ENCODE measurements at places on chromosomes 1 and 21. TPM values are rescaled to one million over a fixed set of nuclear protein-coding genes. Genes with fewer than 3 reads are reported as not detected.

DNA sequence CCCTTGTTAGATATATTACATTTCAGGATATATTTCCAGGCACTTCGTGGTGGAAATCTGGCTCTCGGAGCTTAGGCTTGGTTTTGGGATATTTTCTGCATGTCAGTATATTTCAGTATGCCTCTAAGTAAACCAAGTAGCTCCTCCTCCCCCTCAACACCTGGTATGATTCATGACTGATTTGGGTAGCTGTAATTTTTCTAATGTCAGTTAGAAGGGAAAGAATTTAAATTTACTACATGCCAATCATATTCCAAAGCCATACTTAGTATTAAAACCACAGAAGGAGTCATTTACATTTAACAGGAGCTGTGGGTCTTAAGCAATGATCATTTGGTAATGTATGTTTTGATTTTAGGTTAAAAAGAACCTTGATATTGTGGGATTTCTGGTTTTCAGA lies 40.6 kb downstream of the ST6GALNAC3 start:
- no peak for DNase-seq

DNA sequence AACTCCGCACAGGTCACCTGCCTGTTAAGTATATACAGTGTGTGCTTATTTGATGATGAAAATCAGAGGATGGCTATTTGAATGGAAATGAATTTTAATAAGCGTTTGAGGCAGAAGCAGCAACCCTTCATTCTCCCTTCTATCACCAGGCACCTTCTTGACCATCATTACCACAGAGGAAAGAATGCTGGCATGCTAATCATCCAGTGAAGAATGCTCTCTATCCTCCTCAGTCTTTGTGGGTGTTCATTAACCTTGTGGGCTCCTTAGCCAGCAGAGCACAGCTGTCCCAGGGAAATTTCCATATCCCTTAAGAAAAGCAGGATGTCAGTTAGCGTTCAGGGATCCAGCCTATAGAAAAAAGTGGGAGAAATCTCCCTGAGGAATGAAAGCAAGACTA lies 428.0 kb upstream of the CAMK1G start:
- no peak for DNase-seq

The NBPF10 gene
- total RNA-seq, result 3.2 TPM

- no peak for DNase-seq
Observed at GRCh38 chr1:26949926-26950319, 10.3 kb downstream of the KDF1 start.

- peak; percentile 86 for DNase-seq
Observed at GRCh38 chr1:67053535-67053784, 488 bp downstream of the SLC35D1 start.

GRCh38 chr1:228515200-228515834 lies 28.1 kb downstream of the RNF187 start:
- DNase-seq, result peak; percentile 80

The SYDE2 gene
- 1.4 TPM for total RNA-seq

DNA sequence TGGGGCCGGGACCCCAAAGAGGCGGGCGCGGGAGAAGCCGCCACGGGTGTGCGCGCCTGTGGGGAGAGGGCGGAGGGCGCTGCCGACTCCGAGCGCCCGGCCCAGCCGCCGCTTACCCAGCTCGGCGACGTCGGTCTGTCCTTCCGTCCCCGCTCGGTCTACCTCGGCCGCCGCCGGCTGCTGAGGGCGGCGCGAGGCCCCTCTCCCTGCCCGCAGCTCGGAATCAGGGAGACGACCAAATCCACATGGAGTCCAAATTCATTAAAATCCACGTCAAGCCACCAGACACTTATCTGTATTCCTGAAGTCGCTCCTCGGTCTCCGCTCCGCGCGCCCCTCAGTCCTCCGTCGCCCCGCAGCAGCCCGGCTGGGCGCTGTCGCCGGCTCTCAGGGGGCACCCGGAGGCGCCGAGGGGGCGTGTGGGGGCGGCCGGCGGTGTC lies 637 bp downstream of the PLXNA2 start:
- DNase-seq, result peak; percentile 70

The GPR37L1 gene
- not detected for total RNA-seq

GRCh38 chr21:29347274-29347681 lies 48.6 kb downstream of the BACH1 start:
- DNase-seq, result no peak

- DNase-seq, result peak; percentile 85
Observed at GRCh38 chr1:115112496-115113375, 23.4 kb upstream of the TSPAN2 start.

The USH2A gene
- not detected for total RNA-seq

- DNase-seq, result peak; percentile 94
Observed at GRCh38 chr1:26287033-26287711, 7.3 kb downstream of the SH3BGRL3 start.

The CELA3A gene
- total RNA-seq, result not detected

- DNase-seq, result peak; percentile 72
Observed at GRCh38 chr1:183022202-183023145, 746 bp upstream of the LAMC1 start.

DNA sequence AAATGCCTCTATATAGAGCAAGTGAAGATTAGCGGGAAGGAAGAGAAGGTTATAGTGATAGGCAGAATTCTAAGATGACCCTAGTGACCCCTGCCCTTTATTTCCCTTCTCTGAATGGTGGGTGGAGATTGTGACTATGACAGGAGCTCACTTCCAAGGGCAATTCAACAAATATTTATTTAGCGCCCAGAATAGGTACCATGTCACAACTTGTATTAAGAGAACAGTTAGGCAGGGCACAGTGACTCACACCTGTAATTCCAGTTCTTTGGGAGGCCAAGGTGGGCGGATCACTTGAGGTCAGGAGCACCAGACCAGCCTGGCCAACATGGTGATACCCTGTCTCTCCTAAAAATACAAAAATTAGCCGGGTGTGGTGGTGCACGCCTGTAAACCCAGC lies 236.0 kb upstream of the POGK start:
- no peak for DNase-seq

The C1QC gene
- not detected for total RNA-seq

The WARS2 gene
- 20.2 TPM for total RNA-seq

- DNase-seq, result no peak
Observed at GRCh38 chr1:213409971-213410370, 358.9 kb downstream of the RPS6KC1 start.

DNA sequence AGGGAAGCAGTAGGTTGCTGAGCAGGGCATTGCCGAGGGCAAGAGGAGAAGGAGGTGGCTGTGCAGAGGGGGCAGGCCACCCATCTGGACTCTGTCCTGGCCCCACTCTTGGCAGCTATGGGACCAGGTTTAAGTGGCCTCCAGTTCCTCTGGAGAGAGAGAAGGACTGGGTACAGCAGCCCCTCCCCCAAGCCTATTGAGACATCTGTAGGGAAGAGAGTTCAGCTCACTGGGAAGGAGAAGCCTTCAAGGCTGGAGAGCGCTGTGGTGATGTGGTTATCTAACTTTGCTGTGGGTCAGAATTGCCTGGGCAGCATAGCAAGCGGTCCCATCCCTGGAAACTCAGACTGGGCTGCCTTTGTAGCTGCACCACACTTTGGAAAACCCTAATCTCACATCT lies 93.9 kb downstream of the KCNJ15 start:
- DNase-seq, result no peak

The LCE2C gene
- total RNA-seq, result not detected

GRCh38 chr1:52752484-52752826 lies 26.2 kb downstream of the ZYG11B start:
- no peak for DNase-seq

GRCh38 chr1:236837115-236837514 lies 42.0 kb downstream of the MTR start:
- no peak for DNase-seq

DNA sequence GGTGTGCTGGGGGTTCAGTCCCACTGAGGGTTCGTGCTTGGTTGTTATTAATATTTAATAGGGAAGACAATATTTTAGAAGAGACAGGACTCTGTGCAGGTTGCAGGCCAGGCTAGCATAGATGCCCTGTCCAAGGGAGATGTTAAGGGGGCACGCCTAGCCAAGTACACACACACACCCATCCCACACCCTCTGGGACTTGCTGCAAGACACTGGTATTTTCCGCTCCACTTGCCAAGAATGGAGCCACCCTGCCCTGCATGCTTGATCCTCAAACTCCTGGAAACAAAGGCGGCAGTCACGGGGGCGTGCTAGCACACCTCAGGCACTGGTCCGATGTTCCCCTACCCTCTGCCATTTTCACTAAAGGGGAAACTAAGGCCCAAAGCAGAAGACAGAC lies 99.1 kb downstream of the MRPL37 start:
- no peak for DNase-seq

The MARCKSL1 gene
- total RNA-seq, result 36.6 TPM

The JAM2 gene
- total RNA-seq, result 0.33 TPM

- DNase-seq, result no peak
Observed at GRCh38 chr1:41890825-41891198, 27.9 kb downstream of the HIVEP3 start.

- no peak for DNase-seq
Observed at GRCh38 chr1:53153752-53154151, 11.3 kb upstream of the SLC1A7 start.

DNA sequence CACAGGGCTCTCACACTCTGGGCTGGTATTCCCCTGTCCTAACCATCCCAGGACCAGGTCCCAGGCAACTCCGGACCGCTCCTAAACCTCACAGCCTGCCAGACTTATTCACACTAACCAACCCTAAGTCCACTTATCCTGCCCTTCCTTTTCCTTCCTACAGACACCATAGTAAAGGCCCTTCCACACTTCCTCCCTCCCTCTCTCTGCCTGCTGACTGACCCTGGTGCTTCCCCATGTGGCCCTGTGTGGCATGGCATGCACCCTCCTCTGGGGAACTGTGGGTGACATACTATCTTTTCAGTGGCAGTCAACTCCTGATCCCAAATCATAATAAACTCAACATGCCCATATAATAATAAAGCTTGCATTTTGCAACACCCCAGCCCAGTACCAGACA lies 155.1 kb upstream of the DNAH14 start:
- no peak for DNase-seq

GRCh38 chr1:13479171-13479856 lies 34.5 kb downstream of the LRRC38 start:
- no peak for DNase-seq

GRCh38 chr1:117852853-117853553 lies 76.4 kb downstream of the GDAP2 start:
- DNase-seq, result no peak

- DNase-seq, result no peak
Observed at GRCh38 chr1:63590166-63590560, 3.0 kb upstream of the PGM1 start.

DNA sequence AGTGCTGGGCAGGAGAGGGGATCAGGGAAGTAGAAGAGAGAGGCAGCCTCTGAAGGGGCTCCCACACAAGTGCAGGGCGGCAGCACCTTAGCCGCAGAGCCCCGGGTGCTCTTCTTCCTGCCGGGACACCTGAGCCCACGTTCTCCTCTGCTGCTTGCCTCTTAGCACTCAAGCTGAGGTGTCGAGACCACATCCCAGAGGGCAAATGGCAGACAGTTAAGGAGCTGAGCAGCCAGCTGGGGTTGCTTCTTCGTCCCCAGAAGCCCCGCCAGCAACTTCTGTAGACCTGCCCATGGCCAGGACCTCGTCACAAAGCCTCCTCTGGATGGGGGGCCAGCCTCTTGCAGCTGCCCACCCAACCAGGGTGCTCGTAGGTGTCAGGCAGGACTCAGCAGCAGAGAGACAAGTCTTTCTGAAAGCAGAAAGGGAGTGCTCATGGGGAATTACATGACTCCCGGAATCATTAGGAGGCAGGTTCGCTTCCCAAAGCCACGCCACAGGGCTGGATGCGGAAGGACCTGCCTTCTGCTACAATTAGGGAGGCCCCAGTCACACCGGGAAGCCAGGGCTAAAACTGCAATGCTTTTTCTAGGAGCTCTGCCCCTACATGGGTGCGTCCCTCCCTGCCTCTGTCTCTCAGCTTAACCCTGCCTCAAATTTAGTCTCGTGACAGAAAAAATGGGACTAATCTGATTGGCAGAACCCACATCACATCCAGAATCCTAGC lies 141.4 kb upstream of the RAB4A start:
- peak; percentile 59 for DNase-seq

The C1orf50 gene
- 6.3 TPM for total RNA-seq

The PRAMEF25 gene
- not detected for total RNA-seq

GRCh38 chr1:70899735-70900134 lies 147.9 kb downstream of the PTGER3 start:
- DNase-seq, result no peak

GRCh38 chr1:88650676-88651418 lies 33.2 kb upstream of the PKN2 start:
- DNase-seq, result no peak

DNA sequence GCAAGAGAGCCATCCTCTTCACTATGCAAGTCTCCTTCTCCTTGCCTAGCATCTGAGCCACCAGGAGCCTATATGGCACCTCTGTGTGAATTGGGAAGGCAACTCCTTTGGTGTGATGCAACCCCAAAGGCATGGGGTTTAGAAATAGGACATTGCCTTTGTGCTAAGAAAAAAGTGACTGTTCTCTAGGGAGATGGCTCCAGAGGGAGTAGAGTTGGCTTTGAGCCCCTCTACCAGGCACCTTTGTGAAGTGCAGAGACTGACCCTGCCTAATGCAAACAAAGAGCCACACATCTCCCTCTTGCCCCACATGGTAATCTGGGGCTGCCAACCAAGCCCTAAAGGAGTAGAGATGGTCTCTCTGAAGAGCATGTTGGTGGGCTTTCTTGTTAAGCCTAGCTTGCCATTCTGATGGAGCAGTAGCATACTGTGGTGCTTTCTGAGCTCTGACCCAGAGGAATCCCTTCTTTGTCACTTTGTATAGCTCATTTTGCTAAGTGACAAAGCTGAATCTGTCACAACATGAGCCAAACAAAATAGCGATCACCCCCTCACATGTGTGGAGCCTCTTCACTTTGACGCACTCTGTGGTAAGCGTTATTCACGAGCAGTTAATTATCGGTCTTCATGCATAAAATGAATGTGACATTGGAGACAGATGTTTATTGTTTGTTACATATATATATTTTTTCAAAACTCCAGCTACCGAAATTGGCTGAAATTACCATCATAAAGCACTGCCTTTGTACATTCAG lies 74.4 kb downstream of the RWDD3 start:
- no peak for DNase-seq

The TBX15 gene
- not detected for total RNA-seq

DNA sequence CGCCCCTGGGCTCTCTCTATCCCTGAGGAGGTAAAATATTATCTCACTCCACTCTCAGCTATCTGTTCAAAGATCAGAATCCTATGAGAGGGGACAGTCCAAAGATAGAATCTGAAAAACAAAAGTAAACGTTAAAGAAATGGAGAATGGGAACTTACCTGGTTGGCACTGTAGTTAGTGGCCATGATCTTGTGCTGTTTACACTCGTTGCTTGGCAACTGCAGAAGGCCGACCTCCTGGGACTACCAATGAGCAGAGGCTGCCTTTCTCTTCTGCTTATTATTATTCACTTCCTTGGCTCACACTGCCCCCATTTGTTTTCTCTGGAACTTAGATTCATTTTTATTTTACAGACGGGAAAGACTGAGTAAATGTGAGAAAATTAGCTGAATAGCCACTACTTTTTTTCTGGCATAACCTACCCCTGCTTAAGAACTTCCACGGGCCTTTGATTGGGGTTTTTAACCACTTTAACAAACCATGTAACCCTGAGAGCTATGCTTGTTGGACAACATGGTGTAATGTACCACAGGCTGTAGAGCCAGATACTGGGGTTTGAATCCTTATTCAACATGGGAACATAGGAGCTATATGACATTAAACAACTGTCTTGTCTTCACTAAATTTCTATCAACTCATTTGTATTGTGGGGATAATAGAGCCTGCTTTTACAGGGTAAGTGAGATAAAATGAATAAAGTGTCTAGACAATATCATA lies at the start of gene CFAP126:
CFAP126 (minus strand) TSS at position 193 of the 717 bp plus-strand sequence; CDS start at position 185, 8 bp downstream.
- peak; percentile 77 for DNase-seq

The SPATA46 gene
- not detected for total RNA-seq

- no peak for DNase-seq
Observed at GRCh38 chr1:178639326-178639725, 85.7 kb upstream of the RALGPS2 start.

- DNase-seq, result no peak
Observed at GRCh38 chr21:45620201-45620923, 23.2 kb upstream of the PCBP3 start.

Data from activated CD4-positive, alpha-beta T cell treated with anti-CD3 and anti-CD28 coated beads, Interleukin-2, amount 10 ng/mL, durations not matched to agents 24 days and 14 days (primary cell).